Omental fat pad (tissue), 4 donors: ENCODE measurements at places on chromosomes 4 and X. TPM values are rescaled to one million over a fixed set of nuclear protein-coding genes. Genes with fewer than 3 reads are reported as not detected.

Gene POF1B
- total RNA-seq = 1.1 TPM

Gene PDE6B
- 5.6 TPM for total RNA-seq

Gene BEX2
- total RNA-seq = 12.6 TPM

Gene DCAF8L2
- not detected for total RNA-seq

Gene SLC4A4
- total RNA-seq = 9.5 TPM

Gene SUPT20HL1
- total RNA-seq = not detected

Gene MAGEA3
- total RNA-seq = not detected

Gene PDZD4
- total RNA-seq = 2.1 TPM

Gene HTN3
- total RNA-seq = not detected

Gene SPACA5
- total RNA-seq = not detected

Gene ENPP6
- total RNA-seq = not detected

Gene GAK
- 126 TPM for total RNA-seq

Gene TEX13D
- total RNA-seq = not detected

Gene TRIM75
- not detected for total RNA-seq

Gene ANOS1
- 15.7 TPM for total RNA-seq

Gene THAP6
- total RNA-seq = 30.7 TPM

Gene MAP3K15
- total RNA-seq = 0.37 TPM

Gene SPANXC
- not detected for total RNA-seq

Gene FOXP3
- total RNA-seq = not detected

Gene ACTRT1
- total RNA-seq = not detected

Gene CT45A2
- not detected for total RNA-seq

Gene PABPC1L2A
- total RNA-seq = not detected
